ENCODE measurements at places on chromosomes 11 and 22.

DNA sequence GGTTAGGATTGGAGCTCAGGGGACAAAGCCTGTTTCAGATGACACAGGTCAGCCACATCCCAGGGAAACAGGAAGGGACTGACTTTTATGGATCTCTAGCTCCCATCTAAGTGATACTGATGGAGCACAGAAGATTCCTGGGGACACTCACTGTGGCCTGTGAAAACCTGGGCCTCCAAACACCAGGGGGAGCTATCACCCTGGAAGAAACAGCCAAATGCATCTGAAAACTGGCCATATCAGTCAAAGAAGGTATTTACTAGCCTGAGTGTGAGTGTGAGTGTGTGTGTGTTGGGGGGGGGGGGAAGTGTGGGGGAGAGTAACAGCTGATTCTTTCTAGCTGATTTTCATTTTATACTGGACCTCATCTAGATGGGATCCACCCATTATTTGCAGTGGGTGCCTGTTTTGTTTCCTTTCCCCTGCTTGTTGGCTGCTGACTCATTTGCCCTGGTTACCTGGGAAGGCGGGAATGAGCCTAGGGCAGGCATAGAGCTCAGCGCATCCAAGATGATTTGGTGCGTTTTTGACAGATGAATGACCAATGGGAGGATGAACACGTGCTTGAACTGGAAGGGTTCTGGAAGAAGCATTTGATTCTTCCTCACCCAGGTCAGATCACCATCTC lies 284.0 kb downstream of the KIRREL3 start:
- DNase-seq = no peak

DNA sequence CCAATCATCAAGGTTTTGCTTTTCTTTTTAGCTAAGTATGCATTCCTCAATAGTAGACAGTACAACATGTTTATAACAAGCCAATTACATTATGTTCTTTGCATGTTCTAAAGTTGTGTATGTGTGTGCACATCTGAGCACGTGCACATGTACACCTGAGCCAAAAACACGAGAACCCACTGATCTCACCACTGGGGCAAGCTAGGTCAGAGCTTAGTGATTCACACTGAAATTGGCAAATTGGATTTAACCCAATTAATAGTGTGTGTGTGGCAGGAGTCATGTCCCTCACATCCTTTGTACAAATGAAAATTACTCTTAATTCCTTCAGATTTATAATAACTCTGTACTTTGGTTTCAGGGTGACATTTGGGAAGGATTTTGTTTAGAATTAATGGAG lies 145.7 kb upstream of the TEAD1 start:
- no peak for DNase-seq

DNA sequence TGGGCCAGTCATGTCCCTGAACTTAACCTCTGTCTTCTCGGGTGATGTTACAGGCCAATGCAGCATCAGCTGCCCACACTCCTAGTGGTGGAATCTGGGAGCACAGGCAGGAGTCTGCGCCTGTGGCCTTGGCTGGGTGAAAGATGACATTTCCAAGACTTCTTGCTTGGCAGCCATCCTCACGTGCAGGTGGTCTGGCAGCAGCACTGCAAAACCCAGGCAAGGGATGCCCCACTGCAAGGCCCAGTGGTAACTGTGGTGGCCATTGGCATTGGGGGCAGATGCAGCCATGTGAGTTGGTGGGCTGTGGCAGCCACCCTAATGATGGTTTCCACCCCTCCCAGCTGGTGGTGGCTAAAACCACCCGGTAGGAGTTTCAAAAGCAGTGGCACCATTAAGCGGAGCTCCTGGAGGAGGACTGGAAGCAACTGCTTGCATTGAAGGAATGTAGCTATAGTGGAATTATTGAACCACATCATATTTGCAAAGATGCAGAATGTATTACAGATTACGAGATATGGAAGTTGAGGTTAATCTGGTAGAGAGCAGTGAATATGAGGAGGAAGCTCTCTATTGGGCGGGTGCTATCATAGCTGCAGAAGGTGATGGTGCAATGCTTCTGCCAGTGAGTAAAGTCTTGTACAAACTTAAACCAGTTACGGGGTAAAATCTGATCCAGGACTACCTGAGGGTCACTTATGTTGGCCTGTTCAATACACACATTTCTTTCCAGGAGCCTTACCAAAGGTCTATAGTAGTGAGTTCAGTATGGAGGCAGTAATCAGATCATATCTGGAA lies 120.7 kb upstream of the TOP3B start:
- DNase-seq = no peak

DNA sequence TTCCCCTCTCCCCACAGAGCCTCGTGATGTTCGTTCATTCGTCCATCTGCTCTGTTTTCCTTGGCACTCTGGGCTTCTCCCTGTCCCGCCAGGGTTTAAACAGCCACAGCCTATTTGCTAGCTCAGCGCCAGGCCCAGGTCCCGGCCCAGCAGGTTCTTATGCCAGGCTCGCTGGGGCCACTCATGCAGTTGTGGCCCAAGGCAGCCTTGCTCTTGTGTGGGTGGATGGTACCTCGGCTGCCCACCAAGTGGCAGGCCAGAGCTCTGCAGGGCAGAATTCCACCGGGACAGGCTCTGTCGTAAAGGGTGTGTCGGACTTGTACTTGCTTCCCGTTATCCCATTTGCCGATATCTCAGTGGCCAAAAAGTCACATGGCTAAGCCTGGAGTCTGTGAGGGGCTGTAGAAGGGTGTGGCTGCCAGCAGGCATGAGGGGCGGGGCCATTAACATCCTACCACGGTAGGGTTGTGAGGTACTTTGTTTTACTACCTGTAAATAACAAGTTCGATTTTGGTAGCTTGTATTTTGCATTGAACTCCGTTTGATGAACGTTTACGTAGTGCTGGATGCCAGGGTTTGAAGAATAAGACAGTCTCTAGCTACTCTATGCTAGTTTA lies 7.9 kb downstream of the FAM118A start:
- DNase-seq = no peak

- DNase-seq = no peak
Observed at GRCh38 chr22:16969508-16970327, 38.3 kb downstream of the GAB4 start.

DNA sequence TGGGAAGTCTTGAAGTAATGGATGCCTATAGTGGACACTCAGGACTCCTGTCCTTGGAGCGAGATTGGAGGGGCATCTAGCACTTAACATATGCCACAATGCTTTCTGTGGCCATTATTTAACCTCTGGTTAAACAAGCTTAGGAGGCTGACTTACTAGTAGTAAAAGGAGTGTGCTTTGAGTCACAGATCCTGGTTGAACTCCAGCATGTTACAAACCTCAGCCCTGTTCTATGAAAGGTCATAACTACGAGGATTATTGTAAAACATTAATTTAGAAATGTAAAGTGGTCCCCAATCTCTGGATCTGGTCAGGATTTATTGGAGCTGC lies 1.1 kb upstream of the LBHD1 start:
- DNase-seq = no peak

DNA sequence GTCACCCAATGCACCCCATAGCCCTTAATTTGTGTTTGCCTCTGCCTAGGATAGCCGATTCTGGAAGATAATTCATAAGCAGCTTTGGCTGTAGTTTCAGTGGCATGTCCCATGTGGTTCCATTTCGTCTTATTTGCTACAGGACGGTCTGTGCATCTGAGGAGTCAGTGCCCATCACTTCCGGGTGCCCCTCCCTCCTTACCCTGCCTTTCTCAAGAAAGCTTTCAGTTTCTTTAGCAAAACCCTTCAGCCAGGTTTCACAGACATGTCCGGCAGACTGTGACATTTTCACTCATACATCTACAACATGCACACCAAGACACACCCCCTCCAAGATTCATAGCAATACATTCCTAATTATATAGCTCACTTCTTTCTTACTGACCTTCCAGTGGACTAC lies 14.3 kb downstream of the TP53AIP1 start:
- DNase-seq = no peak

DNA sequence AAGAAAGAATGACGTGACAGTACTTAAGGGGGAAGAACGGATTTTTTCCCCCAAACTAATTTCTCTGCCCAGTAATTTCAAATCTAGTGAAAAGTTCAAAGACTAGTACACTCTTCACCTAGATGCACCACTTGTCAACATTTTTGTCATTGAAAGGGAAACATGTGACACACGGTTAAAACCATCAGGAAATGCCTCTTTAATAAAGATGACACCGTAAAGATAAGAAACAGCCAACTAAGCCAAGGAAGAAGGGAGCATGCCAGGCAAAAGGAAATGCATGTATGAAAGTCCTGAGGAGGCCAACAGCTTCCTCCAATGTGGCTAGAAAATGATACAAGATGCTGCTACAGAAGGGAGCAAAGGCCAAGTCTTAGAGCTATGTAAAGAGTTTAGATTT lies 49.4 kb downstream of the RSF1 start:
- DNase-seq = no peak

GRCh38 chr11:74268456-74268855 lies 43.0 kb downstream of the P4HA3 start:
- DNase-seq = no peak

DNA sequence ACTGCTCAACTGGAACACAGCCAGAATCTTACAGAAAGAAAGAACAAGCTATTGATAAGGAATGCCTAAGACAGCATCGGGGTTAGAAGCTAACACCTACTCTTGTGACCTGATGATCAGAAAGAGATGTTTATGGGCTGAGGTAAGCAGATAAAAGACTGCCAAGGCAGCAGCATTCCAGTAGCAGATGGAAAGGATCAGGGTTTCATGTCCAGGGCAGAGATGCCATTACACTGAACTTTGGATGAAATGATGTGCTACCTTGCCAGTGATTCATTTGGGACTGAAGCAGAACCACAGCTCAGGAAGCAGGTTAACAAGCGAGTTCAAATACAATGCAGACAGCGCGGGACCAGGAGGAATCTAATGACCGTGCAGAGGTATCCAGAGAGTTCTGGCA lies 27.1 kb upstream of the APOA1 start:
- DNase-seq = no peak

DNA sequence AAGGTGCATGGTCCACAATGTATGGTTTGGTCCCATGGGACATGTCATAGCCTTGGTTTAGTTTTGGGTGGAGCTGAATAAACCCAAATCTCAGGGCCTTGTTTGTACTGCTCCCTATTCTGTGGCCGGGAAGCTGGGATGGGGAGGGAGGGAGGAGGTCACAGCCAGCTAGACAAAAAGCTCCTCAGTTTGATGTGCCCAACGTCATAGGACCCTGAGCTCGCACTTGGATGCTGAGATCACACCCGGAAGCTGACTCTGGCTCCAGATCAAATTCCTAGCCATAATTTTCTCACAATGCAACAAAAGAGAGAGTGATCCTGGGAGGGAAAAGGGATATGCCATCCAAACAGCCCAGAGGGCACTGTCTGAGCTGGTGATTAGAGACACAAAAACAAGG lies 1.5 kb downstream of the HSPB2 start:
- no peak for DNase-seq

DNA sequence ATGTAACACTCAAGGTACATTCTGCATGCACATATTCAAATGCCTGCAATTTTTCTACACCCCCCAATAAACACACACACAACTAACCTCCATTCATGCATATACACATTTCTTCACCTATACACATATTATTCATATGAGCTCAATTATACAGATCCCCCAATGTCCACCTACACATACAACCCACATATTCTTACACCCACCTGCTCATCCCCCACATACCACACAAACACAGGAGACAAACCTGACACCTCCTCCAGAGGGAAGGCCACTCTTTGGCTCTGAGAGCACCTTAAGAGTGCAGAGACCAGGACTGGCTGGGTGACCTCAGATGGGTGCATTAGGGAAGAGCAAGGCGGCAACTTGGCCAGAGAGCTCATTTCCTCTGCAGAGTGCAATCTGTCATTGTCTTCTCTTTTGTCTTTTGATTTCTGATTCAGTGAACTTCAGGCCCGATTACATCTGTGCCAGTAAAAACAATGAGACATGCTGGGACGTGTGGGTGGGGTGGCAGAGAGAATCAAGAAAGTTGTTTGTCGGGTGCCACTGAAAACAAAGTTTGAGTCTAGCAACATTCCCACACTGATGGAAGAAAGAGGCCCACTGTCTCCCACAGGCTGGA lies 208.4 kb downstream of the NXPE2 start:
- DNase-seq = no peak

- peak; percentile 35 for DNase-seq
Observed at GRCh38 chr11:1574238-1574932, 2.3 kb upstream of the DUSP8 start.

- no peak for DNase-seq
Observed at GRCh38 chr11:15473954-15474837, 359.5 kb downstream of the INSC start.

GRCh38 chr11:67613960-67614715 lies 7.4 kb downstream of the NDUFV1 start:
- DNase-seq = peak; percentile 64

DNA sequence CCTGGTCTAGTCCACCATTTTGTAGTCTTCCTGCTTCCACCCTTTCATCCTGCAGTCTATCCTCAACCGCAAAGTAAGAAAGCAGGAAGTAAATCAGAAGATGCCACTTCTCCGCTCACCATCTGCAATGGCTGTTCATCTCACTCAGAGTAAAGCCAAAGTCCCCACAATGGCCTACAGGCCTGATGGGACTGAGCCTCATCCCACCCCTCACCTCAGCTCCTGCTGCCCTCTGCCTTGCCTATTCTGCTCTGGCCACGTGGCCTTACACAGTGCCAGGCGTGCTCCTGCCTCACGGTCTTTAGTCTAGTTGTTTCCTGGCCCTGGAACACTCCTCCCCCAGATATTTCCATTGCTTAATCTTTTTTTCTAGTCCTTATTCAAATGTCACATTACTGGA lies 95.5 kb downstream of the USP35 start:
- DNase-seq = no peak

DNA sequence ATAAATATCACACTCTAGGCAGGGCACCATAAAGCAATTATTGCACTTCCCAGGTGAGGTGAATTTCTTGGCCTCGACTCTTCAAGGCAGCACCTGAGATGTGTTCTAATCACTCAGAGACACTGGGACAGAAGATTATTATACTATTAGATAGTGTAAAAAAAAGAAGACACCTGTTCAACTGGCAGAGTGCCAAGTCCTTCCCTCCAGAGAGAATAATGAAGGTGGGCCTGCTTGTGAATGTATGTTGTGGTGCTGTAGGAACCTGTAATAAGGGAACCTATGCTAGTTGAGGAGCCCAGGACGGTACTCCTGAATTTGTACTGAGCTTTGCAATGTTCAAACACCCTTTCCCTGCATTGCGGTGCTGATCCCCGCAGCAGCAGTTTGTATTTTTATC lies 107.5 kb downstream of the NXPE2 start:
- DNase-seq = no peak

DNA sequence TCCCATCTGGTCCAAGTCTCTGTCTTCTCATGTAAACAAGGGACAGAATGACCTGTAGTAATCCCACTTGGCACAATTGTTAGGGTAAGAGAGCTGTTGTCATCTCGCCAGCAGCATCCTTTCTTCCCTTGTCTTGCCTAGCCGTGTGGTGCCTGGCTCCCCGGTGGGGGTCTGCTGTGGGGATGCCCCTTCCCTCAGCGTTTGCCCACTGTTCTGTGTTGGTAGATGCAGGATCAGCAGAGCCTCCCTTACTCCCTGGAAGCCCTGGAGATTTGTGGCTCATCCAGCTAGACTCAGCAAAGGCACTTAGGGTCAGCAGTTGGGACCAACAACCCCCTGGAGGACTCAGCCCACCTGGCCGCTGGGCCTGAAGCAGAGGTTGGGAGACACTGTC lies 13.0 kb downstream of the ACO2 start:
- DNase-seq = no peak

Data from stimulated activated CD4-positive, alpha-beta T cell treated with anti-CD3 and anti-CD28 coated beads, Interleukin-15, amount 100 ng/mL, for 1 hour (primary cell).